ENCODE measurements at places on chromosomes 16 and 17.

- no peak for DNase-seq
Observed at GRCh38 chr17:36992701-36993100, 43.9 kb downstream of the AATF start.

DNA sequence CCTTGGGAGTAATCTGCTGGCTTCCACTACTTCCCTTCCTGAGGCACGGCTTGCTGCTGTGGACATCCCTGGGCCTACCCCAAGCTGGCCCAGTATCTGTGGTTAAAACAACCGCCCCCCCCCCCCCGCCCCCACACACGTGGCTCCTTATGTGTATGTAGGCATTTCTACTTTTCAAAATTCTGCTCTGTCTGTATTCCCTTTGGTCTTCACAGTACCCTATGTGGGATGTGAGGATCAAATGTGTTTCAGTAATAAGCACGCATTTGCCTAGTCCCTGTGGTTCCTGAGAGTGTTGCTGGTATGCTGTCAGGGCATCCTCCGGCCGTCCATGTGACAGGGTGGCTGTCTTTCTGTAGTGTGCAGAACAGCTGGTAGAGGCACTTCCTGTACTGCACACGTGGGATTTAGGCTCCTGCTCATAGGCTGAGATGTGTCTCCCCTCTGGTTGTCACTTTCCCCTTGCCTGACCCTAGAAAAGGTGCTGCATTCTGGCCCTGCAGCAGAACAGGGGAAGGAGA lies 2.2 kb downstream of the NT5M start:
- DNase-seq, result peak; percentile 23

DNA sequence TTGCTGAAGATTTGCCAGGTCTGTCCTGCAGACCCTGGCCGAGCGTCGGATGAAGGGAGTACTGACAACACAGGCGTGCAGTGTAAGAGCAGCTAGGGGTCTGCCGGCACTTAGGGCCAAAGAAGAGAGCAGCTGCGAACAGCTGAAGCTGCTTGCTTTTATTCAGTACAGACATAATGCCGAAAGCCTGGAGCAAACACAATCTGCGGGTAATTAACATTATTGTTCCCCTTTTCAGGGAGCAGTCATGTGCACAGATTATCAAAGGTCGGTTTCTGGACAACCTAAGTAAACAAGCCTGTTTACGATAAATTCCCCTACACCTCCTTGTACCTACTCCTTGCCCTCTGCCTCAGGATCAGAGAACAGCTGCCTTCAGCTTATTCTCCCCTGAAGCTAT lies 12.0 kb upstream of the KRT23 start:
- DNase-seq, result no peak

DNA sequence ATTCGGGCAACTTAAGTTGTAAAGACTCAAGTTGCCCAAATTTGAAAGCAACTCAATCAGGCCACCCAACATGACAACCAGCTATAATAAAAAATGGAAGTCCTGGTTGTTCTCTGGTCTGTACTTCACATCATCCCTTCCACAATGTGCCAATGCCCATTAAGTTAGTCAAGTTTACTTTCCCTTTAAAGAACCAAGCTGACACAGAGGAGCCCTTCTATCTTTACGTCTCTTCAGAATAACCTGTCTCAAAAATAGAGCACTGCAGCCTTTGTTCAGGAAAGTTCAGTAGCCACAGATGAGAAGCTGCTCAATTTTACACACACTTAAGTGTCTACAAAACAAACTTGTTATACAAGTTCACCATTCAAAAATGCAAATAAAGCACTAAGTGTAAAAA lies 75.1 kb upstream of the C17orf78 start:
- DNase-seq, result no peak

GRCh38 chr17:76517638-76518038 lies 16.4 kb upstream of the RHBDF2 start:
- DNase-seq, result no peak

- DNase-seq, result no peak
Observed at GRCh38 chr16:87555647-87556046, 46.7 kb upstream of the JPH3 start.

- DNase-seq, result no peak
Observed at GRCh38 chr17:73369111-73369521, 57.3 kb upstream of the CDC42EP4 start.

- no peak for DNase-seq
Observed at GRCh38 chr16:70680495-70681381, 5.1 kb downstream of the MTSS2 start.

- no peak for DNase-seq
Observed at GRCh38 chr17:82091264-82092066, 6.6 kb downstream of the FASN start.

DNA sequence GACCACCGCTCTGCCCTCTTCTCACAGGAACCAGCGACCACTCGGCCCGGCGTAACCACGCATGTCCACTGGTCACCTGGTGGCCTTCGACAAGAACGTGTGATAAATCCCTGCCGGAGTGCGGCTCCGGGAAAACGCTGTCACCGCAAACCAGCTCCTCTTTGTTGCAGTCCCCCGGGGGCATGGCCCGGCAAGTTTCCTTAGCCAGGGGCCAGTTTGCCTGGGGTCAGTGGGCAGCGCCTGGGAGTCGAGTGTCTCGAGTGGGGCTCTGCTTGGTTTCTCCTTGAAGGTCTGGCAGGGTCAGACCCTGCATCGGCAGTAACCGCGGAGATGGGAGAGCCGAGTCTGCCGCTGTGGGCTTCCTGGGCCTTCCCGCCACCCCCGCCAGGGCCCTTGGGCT lies 52.5 kb downstream of the JPH3 start:
- DNase-seq, result no peak

DNA sequence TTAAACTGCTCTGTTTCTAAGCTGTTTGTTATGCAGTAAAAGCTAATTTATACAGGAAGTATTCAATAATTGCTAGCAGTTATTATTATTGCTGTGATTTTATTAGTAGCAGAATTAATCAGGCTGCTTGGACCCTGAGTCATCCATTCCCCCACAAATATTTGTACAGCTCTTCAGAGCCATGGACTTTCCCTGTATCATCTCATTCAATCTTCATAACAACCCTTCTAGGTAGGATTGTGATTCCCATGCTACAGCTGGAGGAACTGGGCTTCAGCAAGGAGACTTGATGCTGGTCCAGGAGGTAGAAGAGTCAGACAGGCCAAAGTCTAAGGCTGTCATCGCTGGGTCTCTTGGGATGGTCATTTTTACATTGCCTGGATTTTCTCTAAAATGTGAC lies 208.3 kb downstream of the C16orf95 start:
- no peak for DNase-seq

- no peak for DNase-seq
Observed at GRCh38 chr17:73815474-73815873, 171.2 kb upstream of the SDK2 start.

DNA sequence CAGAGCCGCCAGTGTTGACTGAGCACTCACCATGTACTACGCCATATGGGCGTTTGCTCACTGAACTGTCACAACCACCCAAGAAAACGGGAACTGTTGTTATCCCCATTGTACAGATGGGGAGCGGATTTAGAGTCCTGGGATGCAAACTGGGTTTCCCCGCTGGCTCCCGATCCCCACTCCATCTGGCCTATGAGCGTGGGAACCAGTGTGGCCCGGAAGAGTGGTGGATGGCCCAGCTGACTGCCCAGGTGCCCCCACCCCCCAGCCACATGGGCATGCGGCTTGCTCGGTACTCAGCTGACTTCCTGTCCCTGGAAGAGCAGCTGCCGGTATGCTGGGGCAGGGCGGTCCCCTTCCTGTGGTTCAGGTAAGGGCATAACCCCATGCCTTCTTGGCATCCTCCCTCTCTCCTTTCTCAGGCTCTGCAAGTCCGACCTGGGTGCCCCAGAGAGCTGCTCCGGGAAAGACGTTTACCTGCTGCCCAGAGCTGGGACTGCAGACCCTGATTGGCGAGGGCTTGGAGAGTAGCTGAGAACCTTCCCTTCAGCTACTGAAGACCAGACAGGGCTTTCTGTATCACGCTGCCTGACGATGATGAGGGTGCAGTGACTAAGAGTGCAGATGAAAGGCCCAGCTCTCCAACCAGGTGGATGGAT lies 16.2 kb downstream of the SOCS3 start:
- DNase-seq, result peak; percentile 50

- DNase-seq, result no peak
Observed at GRCh38 chr16:58086381-58087208, 42.6 kb downstream of the CFAP20 start.

- no peak for DNase-seq
Observed at GRCh38 chr17:6901086-6901485, 69.6 kb upstream of the TEKT1 start.

DNA sequence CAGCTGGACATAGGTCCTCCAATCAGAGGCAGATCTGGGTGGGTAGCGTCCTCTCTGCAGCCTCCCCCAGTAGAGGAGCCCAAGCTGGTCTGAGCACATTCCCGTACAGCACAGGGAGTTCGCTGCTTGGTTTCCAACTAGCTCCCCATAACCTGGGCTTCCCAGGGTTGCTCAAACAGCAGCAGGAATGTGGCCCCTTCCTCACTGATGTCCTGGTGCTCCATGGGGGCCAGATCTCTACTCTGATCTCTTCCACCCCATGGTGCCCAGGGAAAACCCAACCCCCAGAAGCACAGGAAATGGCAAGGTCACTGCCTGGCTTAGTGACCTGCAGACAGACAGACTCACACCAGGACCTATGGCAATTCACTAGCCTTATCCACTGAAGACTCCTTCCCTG lies 11.1 kb upstream of the MMP2 start:
- no peak for DNase-seq

GRCh38 chr17:50322271-50322670 lies 23.7 kb upstream of the XYLT2 start:
- no peak for DNase-seq

GRCh38 chr16:30459456-30459855 lies 13.1 kb upstream of the ITGAL start:
- no peak for DNase-seq

- DNase-seq, result no peak
Observed at GRCh38 chr16:13453325-13453724, 466.6 kb upstream of the ERCC4 start.

DNA sequence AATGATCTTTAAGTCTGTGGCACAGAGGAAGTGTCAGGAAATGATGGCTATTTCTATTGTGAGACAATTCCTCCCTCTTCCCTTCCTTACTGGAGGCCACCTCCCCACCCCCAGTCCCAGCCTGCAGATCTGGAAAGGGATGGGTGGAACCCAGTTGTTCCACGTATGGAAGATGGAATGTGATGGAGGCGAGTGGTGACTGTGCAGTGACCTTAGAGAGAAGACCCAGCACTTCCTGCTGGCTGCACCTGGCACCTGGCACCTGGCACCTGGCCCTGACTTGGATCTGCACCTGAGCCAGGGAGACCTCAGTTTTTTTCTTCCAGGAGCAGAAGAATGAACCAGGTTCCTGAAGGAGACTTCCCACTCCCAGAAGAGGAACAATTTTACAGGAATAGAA lies 33.0 kb upstream of the TMC5 start:
- no peak for DNase-seq

DNA sequence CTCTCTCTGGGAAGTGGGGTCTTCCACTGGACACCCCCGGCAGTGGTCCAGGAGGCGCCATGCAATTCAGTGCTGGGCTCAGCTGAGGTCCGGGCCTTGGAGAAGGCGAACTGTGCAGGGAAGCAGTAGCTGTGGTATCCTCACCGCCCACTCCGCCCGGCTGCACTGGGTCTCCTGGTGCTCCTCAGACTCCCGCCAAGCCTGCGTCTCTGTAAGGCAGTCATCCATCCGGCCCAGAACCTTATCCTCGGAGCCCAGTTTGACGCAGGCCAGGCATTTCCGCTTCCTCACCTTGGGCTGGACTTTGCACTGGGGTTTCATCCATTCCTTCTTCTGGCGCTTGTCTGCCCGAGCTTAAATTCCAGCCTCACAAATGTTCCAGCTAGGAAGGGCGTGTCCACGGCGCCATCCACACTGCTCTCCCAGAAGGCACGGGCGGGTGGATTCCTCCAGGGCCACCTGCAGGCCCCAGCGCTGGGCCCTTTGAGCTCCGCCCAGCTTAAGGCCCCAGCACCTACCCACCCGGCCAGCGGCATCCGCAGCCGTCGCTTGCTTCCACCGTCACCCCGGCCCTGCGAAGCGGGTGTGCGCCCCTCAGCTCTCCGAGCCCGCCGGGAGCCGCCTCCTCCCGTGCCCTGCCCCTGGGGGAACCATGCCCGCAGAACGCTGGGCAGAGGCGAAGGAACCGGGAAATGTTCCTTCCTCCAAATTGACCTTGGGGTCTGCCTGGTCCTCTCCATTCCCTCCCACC lies 1884.8 kb downstream of the TP53TG3F start:
- no peak for DNase-seq

DNA sequence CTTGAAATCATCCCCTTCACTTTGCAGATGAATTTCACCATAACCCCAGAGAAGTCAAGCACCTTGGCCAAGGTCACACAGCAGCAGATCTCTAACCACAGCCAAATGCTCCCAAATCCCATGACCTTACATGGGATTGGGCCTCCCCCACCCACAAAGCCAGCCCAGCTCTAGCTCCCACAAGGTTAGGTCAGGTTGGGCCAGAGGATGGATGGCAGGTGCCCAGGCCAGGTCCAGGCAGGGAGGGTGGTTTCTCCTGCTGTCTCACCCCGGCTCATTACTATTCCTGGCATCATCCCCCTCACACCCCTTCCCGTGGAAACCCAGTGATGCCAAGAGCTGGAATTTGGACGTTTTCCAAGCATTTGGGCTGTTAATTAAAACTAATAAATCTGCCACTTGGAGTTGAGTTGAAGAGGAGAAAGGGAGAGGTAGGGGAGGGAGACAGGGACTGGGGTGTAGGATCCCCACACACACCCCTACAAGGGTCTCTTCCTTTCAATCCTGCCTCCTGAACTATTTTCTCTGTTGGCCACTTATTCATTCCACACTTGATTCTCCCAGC lies 181.6 kb downstream of the TMEM132E start:
- no peak for DNase-seq

Measured in stimulated activated CD8-positive, alpha-beta memory T cell treated with anti-CD3 and anti-CD28 coated beads, Interleukin-12 subunit alpha, Interleukin-12 subunit beta, amount 100 ng/mL, for 4 hours (primary cell).